ENCODE measurements at places on chromosomes 13 and 19.

GRCh38 chr13:45219938-45220375 lies 19.1 kb upstream of the KCTD4 start:
- DNase-seq = no peak

GRCh38 chr13:86563308-86563707 lies 764.1 kb upstream of the SLITRK6 start:
- no peak for DNase-seq

GRCh38 chr13:44032802-44033201 lies 153.1 kb downstream of the LACC1 start:
- DNase-seq = no peak

GRCh38 chr13:99484473-99484872 lies 16.8 kb upstream of the TM9SF2 start:
- DNase-seq = no peak

DNA sequence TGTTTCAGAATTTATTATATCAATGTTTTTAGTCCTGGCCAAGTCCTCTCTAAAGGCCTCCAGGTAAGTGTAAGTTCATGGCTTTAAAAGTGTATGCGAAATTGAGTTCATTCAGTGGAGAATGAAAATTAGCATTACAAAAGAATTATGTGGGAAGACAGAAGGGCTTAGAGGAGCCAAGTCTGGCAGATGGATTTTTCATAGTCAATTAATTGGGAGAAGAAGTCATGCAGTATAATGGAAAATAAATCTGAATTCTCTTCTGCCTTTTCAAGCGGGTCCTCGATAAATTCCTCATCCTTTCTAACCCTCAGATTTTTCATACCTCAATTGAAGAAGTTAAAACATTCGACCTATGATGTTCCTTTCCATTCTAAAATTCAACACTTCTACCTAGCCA lies 394.2 kb downstream of the ITGBL1 start:
- no peak for DNase-seq

GRCh38 chr13:80462567-80462966 lies 121.6 kb upstream of the SPRY2 start:
- no peak for DNase-seq

GRCh38 chr19:35977446-35978222 lies 17.4 kb upstream of the SDHAF1 start:
- no peak for DNase-seq

DNA sequence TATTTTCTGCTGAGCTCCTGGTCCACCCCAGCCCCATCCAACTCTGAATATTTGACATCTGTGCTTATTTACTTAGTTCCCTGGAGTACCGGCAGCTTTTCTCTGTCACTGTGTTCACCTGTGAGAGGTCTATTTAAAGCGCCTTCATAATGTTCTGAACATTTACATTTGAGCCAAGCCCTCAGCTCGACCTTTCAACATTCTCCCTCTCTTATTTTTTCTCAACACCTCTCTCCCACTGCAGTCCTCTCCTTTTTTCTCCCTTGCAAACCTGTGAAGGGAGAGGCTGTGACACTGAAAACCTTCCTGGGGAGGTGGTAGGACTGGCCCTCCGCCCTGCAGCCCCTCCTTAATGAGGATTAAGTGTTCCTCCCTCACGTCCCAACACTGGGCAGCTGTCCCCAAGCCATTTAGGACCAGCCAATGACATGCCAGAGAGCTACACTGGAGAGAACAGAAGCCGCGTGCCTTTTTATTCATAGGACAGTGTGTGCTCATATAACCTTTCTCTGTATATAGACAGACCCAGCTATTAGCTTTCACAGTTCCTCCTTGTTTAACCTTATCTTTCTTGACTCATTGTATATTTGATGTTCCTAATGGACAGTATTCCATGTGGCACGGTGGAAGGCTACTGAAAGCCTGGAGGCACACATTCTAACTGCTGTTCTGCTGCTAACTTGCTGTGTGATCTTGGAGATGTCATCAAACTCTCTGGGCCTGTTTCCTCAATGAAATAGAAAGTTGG lies 134.8 kb downstream of the NUFIP1 start:
- DNase-seq = no peak

- DNase-seq = no peak
These were observed 919 bp downstream of the DACT3 start for GRCh38 chr19:46660008-46660517.

DNA sequence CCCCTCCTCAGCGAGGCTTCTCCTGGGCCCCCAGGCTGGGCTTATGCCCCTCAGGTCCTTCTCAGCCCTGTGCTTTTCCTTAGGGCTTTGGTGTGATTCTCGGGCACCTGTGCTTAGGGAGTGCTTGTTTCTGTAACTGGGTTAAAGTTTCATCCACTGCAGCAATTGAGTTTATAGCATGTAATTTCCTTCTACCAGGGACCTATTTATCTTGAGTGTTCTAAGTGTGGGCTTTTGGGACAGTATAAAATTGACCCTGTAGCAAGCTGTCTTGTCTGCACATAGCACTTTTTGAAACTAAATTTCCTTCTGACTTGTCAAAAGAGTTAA lies 47.6 kb downstream of the GATAD2A start:
- no peak for DNase-seq

- no peak for DNase-seq
These were observed 62.1 kb downstream of the RUBCNL start for GRCh38 chr13:46324976-46325375.

DNA sequence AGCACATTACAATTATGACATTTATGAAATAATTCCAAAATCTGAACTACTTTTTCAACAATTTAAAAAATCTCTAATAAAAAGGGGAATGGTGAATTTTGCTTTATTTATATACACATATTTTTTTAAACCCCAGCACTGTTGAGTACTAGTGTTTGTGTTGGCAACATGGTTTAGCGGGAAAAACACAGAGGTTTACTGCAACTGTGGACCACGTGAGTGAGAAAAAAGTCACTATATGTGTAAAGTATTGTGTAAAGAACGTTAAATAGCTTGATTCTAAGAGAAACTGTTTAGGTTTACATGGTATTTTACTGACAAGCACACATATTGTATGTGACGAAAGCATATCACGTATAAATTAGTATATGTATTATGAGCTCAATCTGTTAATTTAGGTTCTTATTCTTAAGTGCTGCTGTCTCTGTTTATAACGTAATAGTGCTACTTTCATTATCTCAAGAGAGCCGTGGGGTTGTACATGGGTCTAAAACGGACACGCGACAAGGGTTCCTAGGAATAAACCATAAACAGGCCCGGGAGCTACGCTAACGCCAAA lies 617 bp downstream of the SKA3 start:
- DNase-seq = no peak

DNA sequence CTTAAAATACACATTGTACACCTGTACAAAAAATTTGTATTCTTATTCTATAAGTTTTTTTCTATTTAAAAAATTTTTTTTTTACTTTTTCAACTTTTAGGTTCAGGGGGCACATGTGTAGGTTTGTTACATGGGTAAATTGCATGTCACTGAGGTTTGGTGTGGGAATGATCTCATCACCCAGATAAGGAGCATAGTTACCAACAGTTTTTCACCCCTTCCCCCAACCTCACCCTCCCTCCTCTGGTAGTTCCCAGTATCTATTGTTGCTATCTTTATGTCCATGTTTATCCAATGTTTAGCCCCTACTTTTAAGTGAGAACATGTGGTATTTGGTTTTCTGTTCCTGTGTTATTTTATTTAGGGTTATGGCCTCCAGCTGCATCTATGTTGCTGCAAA lies 89.9 kb downstream of the CDK8 start:
- no peak for DNase-seq

GRCh38 chr19:42134535-42135070 lies 2.4 kb upstream of the POU2F2 start:
- no peak for DNase-seq

DNA sequence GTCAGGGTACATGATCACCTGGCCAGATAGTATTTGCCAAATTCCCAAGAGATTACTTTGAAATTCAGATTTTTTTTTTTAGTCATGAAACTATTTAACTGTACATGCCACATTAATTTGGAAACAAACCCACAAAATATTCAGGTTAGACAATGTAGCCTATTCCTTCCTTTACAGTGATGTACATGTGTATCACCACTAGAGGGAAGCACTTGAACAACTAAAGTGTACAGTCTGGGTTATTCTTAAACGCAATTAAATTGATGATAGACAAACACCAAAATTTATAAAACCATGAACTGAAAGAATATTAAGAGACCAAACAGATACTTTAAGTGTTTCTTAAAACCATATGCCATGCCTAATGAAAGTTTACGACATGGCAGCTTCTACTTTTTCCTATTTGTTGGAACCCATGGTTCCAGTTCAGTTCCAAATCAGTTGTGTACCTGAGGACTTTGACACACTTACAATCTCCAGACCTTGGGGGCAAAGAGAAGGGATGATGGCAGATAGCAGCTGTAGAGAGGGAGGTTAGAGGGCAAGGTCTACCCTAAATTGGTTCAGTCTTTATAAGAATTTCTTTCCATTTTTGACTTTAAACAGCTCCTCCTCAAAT lies 52.8 kb downstream of the TNFSF13B start:
- no peak for DNase-seq

DNA sequence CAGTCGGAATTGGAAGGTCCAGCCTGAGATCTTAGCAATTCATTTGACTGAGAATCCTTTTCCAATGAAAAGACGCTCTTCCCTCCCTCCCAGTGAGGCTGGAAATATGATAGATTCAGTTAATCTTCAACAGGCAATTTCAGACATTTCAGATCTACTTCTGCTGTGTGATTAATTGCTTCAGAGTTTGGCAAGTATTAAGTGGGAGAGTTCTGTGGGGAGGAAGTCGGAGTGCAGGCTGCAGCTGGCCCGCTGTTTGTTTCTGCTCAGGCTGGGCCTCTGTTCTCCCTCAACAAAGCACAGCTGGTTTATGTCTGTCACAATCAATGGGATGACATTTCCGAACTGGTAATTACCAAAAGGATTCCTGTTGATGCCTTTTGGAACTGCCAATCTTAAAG lies 178.2 kb downstream of the NDFIP2 start:
- no peak for DNase-seq

GRCh38 chr13:46622630-46623256 lies 69.8 kb downstream of the LRCH1 start:
- DNase-seq = no peak

- no peak for DNase-seq
These were observed 726.4 kb upstream of the GPC6 start for GRCh38 chr13:92500192-92500591.

- no peak for DNase-seq
These were observed 56.8 kb downstream of the KLF12 start for GRCh38 chr13:74077375-74077774.

- no peak for DNase-seq
These were observed 13.1 kb upstream of the OR1M1 start for GRCh38 chr19:9073806-9074205.

- no peak for DNase-seq
These were observed 21.0 kb downstream of the NLRP9 start for GRCh38 chr19:55717251-55717650.

DNA sequence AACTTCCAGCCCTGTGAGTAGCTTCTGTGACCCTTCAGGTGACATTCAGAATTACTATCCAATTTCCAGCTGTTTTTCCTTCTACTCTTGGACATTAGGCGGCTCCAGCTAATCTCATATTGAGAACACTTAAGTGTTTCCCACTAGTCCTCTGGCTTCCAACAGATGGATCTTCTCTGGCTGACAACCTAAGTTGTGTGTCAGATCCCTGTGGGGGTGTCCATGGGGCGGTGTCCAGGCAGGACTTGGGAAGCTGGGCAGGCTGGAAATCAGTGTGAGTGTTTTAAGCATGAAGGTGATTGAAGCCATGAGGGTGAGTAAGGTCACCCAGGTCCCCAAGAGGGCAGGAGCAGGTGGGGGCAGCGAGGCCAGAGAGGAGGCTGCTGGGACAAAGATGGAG lies 10.1 kb downstream of the CNOT3 start:
- no peak for DNase-seq

GRCh38 chr13:93859716-93860115 lies 619.8 kb downstream of the DCT start:
- DNase-seq = no peak

DNA sequence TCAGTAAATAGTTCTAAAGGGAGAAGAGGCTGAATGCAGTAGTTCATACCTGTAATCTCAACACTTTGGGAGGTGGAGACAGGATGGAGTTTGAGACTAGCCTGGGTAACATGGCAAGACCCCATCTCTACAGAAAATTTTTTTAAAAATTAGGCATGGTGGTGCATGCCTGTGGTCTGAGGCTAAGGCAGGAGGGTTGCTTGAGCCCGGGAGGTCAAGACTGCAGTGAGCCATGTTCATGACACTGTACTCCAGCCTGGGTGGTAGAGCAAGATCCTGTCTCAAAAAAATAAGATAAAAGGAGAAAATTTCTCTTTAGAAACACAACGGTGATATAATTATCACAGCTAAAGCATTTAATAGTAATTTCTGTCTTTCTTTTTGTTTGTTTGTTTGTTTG lies 57.1 kb downstream of the SIPA1L3 start:
- no peak for DNase-seq

- no peak for DNase-seq
These were observed 969.1 kb upstream of the PCDH9 start for GRCh38 chr13:68199271-68199670.

DNA sequence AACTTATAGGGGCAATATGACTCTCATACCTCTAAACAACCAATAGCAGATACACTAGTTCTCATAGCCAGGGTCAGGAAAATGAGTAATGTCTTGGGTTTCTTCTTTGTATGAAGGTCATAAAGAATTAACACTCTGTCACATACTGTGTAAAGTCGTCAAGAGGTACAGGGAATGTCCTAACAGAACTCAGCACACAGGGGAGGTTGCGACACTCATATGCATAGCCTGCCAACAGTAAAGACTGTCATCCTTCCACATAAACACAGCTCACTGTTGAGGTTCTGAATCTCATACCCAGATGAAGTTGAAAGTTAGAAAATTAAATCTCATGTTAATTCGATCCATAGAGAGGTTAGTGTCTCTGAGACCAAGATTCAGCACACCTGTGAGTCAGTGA lies 34.2 kb upstream of the ZNF254 start:
- DNase-seq = no peak

- no peak for DNase-seq
These were observed 216.3 kb downstream of the SLITRK6 start for GRCh38 chr13:85582890-85583289.

DNA sequence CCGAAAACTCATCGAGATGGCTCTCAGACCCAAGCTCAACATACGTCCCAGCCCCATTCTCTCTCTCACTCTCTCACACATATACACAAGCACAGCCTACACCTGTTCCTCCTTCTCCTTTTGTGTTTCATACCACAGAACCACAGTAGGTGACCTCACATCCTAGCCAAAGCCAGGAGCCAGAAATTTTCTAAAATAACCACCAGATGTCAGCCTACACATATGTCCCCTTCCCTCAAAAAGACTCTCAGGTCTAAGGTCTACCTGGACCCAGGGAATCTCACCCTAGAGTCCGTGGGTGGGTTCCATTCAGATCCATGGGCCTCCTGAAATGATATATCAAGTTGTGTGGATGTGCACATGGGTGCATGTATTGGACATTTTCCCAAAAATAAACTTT lies 104.2 kb upstream of the IPO5 start:
- no peak for DNase-seq

GRCh38 chr19:49676136-49676783 lies 811 bp upstream of the PRMT1 start:
- no peak for DNase-seq

DNA sequence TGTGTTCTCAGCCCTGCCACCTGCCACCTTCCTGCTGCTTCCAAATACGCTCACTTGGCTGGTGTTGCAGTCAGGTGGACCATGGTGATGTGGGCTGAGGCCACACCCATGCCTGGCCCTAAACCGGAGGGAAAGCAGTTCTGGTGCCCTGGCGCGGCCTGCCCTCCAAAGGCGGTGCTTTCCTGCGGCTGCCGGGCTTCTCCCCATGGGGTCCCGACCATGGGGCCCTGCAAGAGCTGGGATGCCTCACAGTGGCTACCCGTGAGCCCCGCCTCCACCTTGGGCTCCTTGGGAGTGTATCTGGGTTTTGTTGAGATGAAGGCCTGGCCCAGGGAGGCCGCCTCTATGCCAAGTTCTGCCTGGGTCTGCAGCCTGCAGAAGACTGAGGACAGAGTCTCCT lies 73.7 kb downstream of the ERICH6B start:
- DNase-seq = no peak

Data from activated CD8-positive, alpha-beta memory T cell treated with anti-CD3 and anti-CD28 coated beads for 24 hours (primary cell).